ENCODE measurements at places on chromosomes 12 and 14.

DNA sequence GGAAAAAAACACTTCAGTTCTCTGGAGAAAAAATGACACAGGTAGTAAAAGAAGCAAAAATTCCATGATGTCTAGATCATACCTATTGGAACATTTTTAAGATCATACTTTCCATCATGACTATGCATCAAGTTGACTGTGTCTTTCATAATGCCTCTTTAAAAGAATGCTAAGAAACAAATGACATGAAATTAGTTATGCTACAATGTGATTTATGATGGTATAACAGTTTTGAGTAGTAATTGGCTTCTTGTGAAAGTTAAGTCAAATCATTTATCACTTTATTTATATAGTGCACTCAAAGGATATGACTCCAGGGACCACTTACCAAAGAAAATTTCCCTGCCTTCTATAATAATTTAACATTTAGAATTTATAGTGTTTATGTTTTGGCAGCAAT, 28.5 kb downstream of the RASSF9 start:
- DNase-seq: no peak

- peak; percentile 65 for DNase-seq
Measured at GRCh38 chr12:94286583-94287244, 138.3 kb downstream of the PLXNC1 start.

GRCh38 chr12:45268672-45269411, 52.9 kb downstream of the ANO6 start:
- peak; percentile 97 for DNase-seq

- DNase-seq: no peak
Measured at GRCh38 chr12:124842800-124843510, 20.7 kb downstream of the SCARB1 start.

- no peak for DNase-seq
Measured at GRCh38 chr12:1994429-1995143, 9.7 kb downstream of the DCP1B start.

All from SK-N-DZ (cell line).